ENCODE measurements at places on chromosomes 5 and 9.

GRCh38 chr9:87180361-87180760 is 233.1 kb upstream of the GAS1 start:
- no peak for DNase-seq

DNA sequence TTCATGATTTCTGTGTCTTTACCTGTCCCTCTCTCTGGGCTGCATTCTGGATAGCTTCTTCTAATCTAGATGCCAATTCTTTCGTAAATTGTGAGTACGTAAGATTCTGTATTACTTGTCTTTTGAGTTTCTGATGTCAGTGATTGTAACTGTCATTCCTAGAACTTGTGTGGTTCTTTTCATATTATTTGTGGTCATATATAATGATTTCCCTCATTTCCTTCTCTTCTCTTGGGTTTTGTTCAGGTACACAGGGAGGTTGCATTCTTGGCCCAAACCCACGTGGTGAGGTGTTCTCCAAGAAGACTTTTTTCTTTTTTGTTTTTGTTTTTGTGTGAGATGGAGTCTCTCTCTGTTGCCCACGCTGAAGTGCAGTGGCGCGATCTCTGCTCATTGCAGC is 13.8 kb downstream of the UGCG start:
- DNase-seq: peak; percentile 42

- no peak for DNase-seq
These were observed 23.9 kb upstream of the PPP2CA start for GRCh38 chr5:134249469-134250379.

GRCh38 chr5:2466966-2467365 is 284.5 kb downstream of the IRX2 start:
- no peak for DNase-seq

- DNase-seq: no peak
These were observed 85.1 kb downstream of the SSBP2 start for GRCh38 chr5:81665795-81666194.

DNA sequence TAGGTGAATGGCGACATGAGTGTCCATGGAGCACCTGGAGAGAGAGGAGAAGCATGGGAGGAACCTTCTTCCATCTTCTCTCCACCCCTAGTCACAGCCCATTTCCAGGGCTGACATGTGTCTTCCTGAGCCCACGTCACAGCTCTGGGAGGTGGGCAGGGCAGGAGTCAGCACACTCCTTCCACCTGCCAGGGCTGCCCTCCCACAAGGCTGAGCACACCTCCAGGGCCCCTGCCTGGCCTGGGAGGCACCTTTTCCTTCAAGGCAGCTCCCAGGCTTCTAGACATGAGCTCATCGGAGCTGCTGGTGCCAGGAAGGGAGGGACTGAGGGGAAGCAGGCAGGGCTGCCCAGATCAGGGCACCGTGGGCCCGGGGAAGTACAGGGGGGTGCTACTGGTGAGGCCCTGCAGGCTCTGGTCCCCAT is 13.6 kb upstream of the SYNPO start:
- DNase-seq: no peak
